Brain pericyte (primary cell): ENCODE measurements at places on chromosomes 4 and X.

- no peak for DNase-seq
These were observed 83.3 kb downstream of the CLDN34 start for GRCh38 chrX:10050481-10050880.

GRCh38 chr4:119233750-119234149 lies 21.2 kb downstream of the USP53 start:
- DNase-seq: no peak

GRCh38 chr4:33437406-33437805 lies 2717.2 kb downstream of the PCDH7 start:
- no peak for DNase-seq

- DNase-seq: no peak
These were observed 371.3 kb downstream of the BMPR1B start for GRCh38 chr4:95129031-95129430.

DNA sequence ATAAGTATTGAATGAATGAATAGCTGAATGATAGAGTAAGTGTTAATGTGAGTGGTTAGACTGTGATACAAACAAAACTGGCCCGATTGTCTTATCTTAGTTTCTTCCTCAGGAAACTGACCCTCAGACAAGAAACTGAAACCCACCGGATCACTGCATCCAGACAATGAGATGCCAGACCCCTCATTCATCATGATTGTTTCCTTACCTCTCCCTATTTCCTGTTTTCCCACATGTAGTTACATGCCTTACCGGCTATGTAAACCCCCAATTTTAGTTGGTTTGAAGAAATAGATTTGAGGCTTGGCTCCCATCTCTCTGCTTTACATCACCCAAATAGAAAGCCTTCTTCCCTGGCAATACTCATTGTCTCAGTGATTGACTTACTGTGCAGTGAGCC lies 218.9 kb upstream of the PPP1R2C start:
- no peak for DNase-seq

DNA sequence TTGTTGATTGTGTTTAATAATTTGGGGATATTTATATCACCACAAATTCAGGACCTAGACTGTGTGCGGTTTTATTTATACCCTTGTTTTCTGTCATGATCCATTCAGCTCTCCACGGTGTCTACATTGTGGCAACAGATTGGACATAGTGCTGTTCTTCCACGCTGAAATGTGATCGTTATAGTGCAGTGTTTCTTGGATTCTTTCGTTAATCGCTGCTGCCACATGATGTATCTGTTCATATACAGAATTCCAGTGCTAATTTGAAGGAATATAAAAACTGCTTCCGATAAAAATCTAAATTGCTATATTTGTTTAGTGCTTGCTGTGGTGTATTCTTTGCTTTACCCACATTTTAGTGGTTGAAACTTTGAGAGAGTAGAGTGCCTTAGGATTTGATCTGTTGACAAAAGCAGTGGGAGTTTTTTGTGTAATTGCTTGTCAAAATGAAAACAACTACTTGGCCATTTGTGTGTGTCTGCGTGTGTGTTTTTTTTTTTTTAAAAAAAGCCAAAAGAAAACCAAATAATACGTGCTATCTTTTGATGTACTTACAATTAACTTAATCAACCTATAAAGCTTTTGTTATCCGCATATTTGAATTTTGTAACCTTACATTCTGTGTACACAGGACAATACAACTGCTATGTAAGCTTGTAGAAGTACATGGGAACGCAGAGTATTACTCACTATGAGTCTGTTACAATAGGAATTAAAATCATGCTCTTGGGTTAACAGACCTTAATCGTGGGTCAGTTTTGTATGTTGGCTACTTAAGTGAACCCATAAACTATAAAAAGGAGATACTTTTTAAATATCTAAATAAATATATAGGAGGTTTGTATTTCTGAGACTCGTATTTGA lies 353.3 kb downstream of the ARHGAP24 start:
- no peak for DNase-seq

DNA sequence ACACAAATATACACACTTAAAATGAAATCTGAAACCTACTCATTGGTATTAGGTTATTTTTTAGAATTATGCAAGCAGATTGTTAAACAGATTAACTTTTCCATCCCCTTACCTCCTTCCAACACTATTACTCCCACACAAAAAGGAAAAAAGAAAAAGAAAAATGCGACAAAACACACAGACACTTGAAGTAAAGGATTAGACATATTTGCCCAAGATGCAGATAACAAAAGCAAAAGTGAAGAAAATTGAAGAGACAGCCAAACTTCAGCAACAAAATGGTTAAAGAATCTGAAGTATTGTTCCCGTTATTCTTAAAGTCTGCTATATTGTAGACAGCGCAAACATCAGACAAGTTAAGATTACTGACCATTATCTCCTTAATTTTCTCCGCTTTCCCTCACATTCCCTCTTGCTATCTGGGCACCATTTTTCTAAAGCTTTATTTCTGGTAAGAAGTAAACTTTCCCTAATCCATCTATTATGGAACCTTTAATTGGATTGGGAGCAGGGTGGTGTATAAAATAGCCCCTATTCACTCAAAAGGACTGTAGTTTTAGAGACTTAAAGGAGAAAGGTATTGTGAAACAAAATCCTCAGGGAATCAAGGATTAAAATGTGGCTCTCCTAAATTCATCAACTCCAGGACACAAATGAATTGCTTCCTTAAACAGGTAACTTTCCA lies 34.7 kb upstream of the MAB21L2 start:
- no peak for DNase-seq

DNA sequence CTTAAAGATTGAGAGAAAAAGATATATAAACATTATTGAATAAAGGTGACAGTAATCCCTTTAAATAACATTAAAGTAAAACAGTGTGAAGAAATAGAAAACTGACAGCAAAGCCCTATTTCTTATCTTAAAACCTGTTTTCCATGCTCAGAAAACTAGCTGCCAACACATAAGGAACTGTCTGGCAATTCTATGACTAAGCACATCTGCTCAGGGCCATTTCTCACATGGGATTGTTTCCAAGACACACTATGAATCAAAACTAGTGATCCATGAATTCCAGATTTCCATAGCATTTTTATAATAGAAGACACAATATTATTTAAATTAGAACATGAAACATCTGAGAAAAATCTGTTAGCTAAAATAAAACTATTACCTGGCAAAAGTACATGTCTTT lies 113.4 kb downstream of the SCLT1 start:
- DNase-seq: peak; percentile 7

GRCh38 chr4:57374866-57375595 lies 264.8 kb upstream of the IGFBP7 start:
- no peak for DNase-seq

DNA sequence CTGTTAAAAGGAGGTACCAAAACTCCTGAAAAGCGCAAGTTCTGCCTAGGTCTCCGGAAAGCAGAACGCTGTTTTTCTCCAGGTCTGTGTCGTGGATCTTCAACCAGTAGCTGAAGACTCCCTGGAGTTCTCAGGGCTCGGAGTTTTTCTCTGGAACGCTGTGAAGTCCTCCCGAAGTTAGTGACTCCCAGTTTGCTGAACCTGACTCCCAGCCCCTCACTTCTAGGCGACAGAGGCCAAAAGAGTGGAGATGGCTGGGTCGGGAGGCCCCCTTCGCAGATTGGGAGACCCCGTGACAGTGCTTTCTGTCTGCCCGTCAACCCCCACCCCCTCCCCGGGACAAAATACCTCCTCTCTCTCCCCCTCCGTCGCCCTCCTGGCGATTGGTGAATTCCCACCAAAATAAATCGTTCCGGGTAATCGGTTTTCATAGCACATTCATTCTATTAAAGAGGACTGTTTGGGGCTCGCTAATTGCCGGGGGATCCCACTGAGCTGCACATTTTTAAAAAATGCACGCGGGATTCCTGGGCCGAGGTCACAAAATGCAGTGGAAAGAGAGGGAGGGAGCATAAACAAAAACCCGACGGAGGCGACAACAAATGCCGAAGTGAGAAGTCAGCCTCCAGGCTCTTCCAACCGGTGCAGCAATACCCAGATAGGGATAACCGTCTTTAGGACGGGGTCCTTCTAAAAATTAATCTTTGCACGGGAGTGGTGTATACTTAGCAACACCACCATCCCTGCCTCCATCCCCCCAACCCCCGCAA lies 4.0 kb upstream of the MSX1 start:
- DNase-seq: no peak

- DNase-seq: no peak
These were observed 95.4 kb upstream of the BANK1 start for GRCh38 chr4:101695176-101695575.

DNA sequence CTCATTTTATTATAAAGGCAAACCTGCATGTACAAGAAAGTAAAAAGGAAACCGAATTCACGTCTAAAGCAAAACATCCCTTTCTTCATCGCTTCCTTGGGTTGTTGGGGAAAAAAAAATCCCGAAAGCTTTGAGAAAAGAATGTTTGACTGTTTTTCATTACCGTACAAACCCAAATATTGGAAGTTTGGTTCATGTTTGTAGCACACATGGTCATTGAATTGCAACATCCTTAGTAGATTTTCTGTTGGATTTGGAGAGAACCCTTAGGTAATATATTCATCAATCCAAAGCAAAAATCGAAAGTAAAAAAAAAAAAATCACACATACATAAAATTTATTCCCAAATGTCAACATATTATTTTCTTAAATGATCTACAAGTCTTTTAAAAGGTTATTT lies 420.3 kb downstream of the MAPK10 start:
- DNase-seq: no peak
